ENCODE measurements at places on chromosomes 4 and X. TPM values are rescaled to one million over a fixed set of nuclear protein-coding genes. Genes with fewer than 3 reads are reported as not detected.

GRCh38 chrX:101057093-101057714 lies 5.3 kb upstream of the TRMT2B start:
- peak; percentile 88 for DNase-seq

- DNase-seq, result no peak
Measured at GRCh38 chr4:105755375-105755774, 46.8 kb downstream of the GSTCD start.

DNA sequence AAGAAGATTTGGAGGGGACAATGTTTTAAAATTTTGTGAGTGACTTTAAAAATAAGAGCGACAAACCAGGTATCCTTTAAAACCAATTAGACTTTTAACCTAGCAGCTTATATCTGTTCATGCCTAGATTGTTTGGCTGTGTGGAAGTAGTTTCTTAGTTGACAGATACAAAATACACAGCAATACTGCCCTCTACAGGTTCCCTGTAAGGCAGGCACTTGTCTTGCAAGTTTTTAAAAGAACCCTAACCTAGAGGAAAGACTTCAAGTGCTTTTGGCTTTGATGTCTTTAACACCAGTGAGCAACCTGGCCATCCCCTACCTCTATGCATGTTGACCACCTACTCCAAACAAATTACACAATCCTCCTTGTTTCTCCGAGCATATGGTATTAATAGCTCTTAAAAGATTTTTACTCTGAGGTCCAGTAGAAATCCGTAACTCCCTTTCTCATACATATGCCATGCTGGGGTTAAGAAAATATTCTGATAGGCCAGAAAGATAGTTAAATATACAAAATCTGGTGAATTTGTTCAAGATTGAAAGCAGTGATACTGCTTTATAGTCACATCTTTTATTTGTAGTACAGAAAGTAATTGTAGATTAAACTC lies 273.0 kb downstream of the ARHGAP24 start:
- DNase-seq, result peak; percentile 76

GRCh38 chr4:95761871-95762270 lies 78.0 kb upstream of the PDHA2 start:
- no peak for DNase-seq

- no peak for DNase-seq
Measured at GRCh38 chr4:64821219-64821976, 412.1 kb upstream of the TECRL start.

DNA sequence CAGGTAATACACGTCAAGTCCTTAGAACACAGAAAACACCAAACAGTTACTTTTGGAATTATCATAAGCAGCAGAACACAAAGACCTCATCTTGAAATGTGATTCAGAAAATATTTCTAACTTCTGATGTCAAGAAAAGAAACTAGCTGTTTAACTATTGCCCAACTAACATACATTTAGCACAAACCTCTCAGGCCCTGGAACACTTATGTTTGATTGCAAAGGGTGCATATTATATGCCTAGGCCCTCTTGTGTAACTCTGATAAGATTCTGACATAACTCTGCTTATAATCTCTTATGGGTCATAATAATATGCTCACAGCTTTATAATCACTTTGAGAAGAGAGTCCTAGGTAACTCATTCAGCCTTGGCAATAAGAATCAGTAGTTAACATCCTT lies 62.6 kb downstream of the TBC1D9 start:
- no peak for DNase-seq

DNA sequence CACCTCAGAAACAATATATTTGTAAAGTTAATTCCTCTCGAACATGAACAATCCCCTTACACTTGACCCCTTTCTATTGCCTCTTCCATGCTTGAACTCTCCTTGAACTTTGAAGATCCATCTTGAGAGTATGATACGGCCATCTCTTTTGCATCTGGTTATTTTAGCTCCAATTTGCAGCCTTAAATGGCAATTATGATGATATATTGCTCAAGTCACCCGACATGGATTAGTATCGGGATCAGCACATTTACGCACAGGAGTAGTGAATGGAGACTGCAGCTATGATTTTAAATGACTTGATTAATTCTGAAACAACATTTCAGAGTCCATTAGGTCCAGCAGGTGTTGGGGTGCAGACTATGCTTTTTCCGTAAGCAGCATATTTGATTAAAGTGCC lies 143.8 kb upstream of the PAQR3 start:
- no peak for DNase-seq

DNA sequence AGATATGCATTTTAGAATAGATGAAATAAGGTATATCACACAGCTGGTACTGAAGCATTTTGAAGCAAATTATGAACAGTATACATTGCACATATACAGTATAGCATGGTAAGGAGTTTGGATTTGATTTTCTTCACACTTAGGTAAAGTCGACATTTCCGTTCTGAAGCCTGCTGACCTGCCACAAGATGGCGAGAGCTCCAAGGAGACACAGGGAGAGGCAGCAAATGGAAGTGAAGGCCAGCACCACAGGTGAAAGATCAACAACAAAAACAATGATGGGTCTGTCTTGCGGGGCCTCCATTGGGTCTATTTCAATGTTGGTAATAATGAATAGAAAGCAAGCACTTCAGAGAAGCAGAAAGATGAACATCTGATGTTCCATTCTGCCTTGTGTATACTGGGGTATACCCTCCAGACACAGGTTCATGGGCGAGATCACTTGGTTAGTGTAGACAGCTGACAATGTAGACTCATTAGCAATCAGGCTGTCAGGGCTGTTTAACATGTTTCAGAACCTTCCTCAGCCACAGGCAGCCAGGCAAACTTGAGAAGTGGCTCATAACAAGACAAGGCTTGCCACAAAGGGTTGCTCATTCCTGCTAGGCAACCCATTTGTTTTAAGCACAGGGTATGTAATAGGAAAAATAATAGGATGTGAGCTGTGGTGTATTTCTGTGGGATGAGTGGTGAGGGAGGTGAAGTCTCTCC lies 21.4 kb upstream of the NOX1 start:
- DNase-seq, result peak; percentile 26

DNA sequence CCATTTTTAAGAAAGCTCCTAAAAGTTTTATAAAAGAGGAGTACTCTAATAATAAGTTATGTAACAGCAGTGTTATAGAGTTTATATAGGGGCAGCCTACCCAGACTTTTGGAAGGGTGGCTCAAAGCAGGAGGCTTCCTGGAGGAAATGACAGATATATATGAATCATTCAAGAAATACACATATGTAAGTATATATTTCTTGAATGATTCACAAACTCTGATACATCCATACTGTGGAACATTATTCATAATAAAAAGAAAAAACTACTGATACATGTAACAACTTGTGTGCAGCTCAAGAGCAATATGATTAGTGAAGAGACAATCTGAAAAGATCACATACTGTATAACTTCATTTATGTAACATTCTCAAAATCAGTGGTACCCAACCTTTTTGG lies 166.2 kb downstream of the WDFY3 start:
- DNase-seq, result peak; percentile 67

- DNase-seq, result no peak
Measured at GRCh38 chr4:61049018-61049417, 151.1 kb upstream of the ADGRL3 start.

DNA sequence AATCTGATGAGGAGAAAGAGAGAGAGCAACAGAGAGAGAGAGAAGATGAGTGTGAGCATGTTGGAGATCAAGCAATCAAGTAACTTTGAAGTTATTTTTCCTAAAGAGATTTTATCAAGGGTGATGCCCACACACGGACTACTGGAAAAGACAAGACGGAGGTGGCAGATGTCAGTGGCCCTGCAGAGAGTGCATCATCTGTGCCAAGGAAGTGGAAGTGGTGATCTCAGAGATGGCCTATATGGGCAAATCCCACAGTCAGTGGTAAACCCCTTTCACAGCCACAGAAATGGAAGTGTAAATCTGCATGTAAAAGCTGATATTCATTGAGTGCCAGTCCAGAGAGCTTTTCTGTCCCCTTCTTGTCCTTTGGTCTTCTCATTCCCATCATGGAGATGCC lies 577.2 kb upstream of the AADAT start:
- DNase-seq, result no peak

GRCh38 chrX:9195199-9195880 lies 161.4 kb upstream of the FAM9B start:
- no peak for DNase-seq

GRCh38 chrX:18898091-18898490 lies 85.8 kb downstream of the PHKA2 start:
- no peak for DNase-seq

GRCh38 chr4:1728061-1728980 lies 7.0 kb downstream of the TACC3 start:
- DNase-seq, result no peak

DNA sequence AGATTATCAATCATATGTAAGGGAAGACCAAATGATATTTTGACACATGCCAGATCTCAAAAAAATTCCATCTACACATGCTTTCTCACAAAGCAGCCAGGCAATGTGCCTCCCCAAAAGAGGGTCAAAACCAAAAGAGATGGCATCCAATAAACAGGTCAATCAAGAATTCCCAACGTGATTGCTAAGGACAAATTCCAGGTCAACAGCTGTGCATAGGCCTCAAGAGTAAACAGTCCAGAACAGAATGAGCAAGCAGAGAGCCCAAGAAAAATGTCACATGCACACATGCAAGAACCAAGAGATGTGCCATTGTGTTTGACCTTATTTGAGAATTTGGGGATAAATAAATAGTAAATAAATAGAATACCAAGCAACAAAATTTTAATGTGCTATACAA lies 136.7 kb downstream of the APBB2 start:
- no peak for DNase-seq

DNA sequence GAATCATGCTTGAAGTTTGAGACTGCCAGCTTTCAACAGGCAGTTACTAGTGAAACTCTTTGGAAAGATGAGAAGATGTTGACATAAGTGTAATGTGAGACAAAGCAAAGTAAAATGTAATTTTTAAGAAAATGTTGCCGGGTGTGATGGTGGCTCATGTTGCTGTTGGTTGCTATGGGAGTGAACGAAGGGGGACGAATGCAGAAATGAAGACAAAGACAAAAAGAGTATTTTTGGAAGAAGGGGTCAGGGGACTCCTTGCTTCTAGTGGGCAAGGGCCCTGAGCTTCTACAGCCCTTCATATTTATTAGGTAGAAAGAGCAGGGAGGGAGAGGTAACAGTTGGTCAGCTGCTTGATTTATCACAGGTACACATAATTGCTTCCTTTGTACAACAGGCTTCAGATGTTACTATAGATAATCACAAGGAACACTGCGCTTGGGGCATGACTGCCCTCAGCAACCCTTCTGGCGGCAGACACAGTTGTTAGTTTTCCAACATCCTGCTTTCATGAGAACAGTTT lies 11.9 kb upstream of the UGDH start:
- no peak for DNase-seq

DNA sequence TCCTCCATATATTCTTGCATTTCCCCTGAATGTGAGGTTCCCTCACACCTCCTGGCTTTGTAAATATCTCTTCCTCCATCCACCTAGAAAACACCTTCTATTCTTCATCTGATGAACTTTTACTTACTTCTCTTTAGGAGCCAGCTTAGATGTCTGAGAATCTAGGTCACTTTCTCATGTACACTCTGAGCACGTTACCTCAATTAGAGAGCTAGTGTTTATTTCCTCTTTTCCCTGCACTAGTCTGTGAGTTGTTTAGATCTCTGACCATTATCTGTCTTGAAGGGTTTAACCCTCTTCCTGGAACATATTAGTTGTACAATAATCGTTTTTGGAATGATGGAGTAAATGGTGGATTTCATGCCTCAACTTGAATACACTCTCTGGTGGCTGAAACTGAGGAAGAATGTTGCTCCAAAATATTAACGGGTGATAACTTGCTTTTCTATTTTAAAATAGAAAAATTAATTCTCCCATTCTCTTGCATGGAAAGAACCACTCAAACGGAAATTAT lies 8.5 kb upstream of the NEIL3 start:
- DNase-seq, result no peak

GRCh38 chr4:56247646-56248045 lies 139.6 kb downstream of the AASDH start:
- no peak for DNase-seq

DNA sequence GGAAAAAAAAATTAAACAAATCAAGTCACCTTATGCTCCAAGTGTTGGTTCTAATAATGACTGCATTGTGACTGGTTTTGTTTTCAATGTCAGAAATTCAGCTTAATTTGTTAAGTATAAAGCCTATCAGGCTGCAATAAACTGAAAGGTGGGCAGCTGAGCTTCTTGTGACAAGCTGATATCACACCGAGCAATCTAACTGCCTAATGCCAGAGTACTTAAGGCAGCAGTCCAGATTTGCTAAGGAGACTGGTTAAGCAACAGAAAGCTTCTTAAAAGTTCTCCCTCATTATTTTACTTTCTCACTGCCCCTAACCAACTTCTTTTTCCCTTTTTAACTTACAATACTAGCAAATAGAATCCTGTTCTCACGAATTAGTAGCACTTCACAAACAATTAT lies 201.0 kb downstream of the MAB21L2 start:
- peak; percentile 28 for DNase-seq

DNA sequence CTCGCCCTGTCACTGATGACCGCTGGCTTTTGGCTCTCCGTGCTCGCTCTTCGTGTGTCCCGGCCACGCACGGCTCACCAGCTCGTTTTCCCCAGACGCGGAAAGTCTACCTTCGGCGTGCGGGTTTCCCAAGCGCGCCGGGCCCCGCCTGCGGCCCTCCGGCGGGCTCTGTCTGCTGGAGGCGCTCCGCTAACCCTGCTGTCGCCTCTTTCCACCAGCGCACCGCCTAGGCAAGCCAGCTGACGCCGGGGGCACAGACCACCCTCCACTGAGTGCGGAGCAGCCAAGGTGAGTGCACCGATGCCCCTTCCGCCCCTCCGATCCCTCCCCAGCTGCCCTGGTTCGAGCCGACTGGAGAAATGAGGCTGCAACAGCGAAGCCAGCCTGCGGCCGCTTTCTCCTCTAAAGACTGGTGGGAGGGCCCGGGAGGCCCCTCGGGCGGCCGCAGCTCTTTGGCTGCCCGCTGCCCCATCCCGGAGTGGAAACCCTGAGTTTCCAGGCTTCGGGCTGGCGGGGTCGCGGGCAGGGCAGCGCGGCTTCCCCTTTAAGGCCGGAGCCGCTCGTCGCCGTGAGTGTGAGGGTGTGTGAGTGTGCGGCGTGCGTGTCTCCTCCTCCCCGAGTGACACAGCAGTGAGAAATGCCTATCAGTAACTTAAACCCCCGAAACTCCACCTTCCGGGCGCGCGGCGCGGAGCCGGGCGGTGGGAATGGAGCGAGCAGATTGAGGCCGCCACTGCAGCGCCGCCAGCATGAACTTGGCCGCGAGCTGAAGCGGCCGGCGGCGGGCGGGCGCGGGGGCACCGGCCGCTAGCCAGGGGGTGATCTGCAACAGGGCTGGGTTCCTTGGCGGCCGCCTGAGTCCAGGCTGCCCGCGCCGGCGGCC lies at the start of gene MAMLD1:
Gene MAMLD1, plus strand, starts transcription at position 719 of the 883 bp plus-strand sequence. CDS start 82,200 bp downstream, outside the sequence.
- peak; percentile 73 for DNase-seq

Gene MAGEC3
- 0.08 TPM for polyA plus RNA-seq

Gene FDCSP
- not detected for polyA plus RNA-seq

Gene CT83
- polyA plus RNA-seq, result not detected

Gene ADRA2C
- 0.06 TPM for polyA plus RNA-seq

Gene PHEX
- polyA plus RNA-seq, result 0.07 TPM

Gene CSAG1
- not detected for polyA plus RNA-seq

Gene TCEAL6
- not detected for polyA plus RNA-seq

Gene ZNF157
- polyA plus RNA-seq, result not detected

Gene DMD
- 9.0 TPM for polyA plus RNA-seq

Gene ZXDB
- 5.7 TPM for polyA plus RNA-seq

All from endothelial cell of umbilical vein (primary cell).